ENCODE measurements at places on chromosomes 7 and 10. TPM values are rescaled to one million over a fixed set of nuclear protein-coding genes. Genes with fewer than 3 reads are reported as not detected.

The PIP gene
- not detected for total RNA-seq

DNA sequence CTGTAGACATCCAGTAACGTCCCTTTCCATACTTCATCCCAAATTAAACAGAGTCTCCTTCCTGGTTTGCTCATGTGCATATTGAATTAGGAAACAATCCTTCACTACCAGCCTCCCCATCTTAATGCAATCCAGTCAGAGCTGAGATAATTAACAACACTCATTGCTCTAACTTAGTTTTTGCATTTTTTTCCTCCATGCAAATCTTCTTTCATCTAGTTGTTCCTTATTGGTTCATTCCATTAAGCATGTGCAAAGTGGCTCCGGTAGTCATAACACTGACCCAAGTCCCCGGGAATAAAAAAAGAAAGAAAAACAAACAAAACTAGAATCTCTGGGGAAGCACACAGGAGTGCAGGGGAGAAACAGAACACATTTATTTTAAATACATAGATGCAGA, 1176.1 kb downstream of the GATA3 start:
- no peak overlapping the region for H3K27ac ChIP-seq
- H3K4me3 ChIP-seq = no peak overlapping the region
- H3K36me3 ChIP-seq = no peaks in the 10 kb centered on the region
- H3K4me1 ChIP-seq = no peaks in the 10 kb centered on the region
- no peak for DNase-seq
- H3K27me3 ChIP-seq = no peaks in the 10 kb centered on the region

- H3K36me3 ChIP-seq = no peaks in the 10 kb centered on the region
- peaks cover 25% of the 10 kb centered on the region for H3K4me1 ChIP-seq
- no peak for DNase-seq
Observed at GRCh38 chr7:18575622-18576572, 80.3 kb downstream of the HDAC9 start.

- H3K4me1 ChIP-seq = no peaks in the 10 kb centered on the region
- H3K27ac ChIP-seq = no peak overlapping the region
- H3K4me3 ChIP-seq = no peak overlapping the region
- DNase-seq = no peak
Observed at GRCh38 chr7:139876622-139877283, 47.7 kb downstream of the TBXAS1 start.

The AKAP9 gene
- total RNA-seq = 37.5 TPM
